Dermis microvascular lymphatic vessel endothelial cell (primary cell): ENCODE measurements at places on chromosomes 16 and 17.

DNA sequence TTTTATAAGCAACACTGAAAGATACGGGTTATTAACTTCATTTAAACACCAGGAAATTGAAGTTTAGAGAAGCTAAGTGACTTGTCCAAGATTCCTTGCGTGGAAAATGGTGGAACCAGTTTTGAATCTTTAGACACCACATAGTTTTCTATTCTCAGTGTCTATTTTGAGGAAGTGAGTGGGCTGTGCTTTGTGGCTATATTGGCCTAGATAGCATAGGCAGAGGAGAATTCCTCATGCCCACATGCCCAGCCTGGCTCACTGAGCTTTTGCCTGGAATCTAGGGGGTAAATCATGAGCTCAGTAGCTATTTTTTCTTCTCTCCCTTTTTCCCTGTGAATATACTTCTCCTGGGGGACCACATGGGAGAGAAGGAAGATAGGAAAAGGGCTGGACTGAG, 431.3 kb downstream of the HS3ST3B1 start:
- DNase-seq: no peak

GRCh38 chr17:15086776-15087295, 178.3 kb downstream of the PMP22 start:
- DNase-seq: no peak

DNA sequence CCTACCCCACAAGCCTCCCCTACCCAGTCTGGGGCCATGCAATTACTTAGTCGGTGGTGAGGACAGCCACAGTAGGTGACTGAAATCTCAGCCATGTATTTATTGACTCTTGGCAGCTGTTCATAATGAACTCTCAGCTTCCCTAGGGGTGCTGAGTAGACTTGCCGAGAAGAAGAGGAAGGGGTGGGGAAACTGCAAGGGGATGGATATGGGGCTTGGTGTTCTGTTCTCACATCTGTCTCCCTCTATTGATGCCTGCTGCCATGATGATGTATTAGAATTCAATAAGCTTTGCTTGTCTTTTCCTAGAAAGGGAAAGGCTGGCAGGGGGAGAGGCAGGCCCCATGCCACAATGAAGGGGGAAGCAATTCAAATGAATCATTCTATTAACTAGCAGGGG, 112.9 kb downstream of the GP2 start:
- DNase-seq: no peak

GRCh38 chr17:32916134-32916533, 11.8 kb upstream of the TMEM98 start:
- DNase-seq: no peak
